ENCODE measurements at places on chromosomes 6 and 20.
A peak's percentile ranks its signal among the peaks of the same experiment; 100 is the strongest.

GRCh38 chr6:139285590-139285989, 6.2 kb downstream of the TXLNB start:
- no peak for DNase-seq

DNA sequence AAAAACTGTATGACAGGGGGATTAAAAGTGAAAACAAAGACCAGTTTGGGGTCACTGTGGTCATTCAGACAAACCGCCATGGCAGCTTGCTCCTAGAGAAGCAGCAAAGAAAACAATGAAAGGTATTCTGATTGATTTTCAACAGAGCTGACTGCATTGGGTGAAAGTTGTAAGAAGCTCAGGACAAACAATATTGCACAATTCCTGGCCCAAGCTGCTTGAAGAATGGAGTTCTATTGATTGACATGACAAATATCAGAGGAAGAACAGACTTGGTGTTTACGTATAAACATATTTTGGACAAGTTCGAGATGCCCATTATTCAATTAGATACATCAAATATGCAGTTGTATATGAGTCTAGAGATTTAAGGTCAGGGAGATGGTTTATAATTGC, 62.0 kb downstream of the TRIM38 start:
- no peak for DNase-seq

GRCh38 chr20:15475483-15475882, 1097.8 kb downstream of the KIF16B start:
- peak; percentile 83 for DNase-seq

DNA sequence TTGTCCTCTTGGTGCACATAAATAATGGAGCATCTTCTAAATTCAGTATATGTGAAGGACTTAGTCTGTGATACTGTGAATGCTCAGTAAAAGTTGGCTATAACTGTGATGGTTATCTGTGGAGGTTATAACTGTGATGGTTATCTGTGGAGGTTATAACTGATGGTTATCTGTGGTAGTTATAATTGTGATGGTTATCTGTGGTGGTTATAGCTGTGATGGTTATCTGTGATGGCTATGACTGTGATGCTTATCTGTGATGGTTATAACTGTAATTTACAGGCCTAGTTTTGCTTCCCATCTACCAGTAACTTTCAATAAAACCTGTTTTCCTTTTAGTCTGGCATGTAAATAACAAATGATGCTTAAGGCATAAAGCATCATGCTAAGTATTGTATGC, 16.5 kb downstream of the PTK7 start:
- DNase-seq = no peak

DNA sequence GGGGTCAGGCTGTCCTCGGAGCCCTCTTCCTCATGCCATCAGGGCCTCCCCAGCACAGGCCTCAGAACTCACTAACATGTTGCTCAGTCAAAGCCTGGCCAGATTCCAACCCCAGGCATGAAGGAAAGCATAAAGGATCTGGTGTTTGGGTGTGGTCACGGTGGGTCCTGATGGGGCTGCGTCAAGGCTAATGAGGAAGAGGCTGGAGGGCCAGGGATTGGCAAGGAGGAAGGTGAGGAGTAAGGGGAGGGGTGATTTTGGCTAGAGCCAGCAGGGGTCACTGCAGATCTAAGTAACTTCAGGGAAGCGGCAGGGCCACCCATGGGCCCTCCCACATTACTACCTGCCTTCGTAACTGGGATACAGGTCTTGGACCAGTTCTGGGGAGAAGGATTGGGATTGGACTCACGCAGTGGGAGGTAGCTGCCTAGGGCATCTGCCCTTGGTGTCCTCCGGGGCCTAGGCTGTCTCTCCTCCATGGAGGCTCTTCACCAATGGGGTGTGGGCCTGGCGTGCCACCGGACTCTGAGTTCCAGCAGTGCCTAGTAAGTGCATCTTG, 36.2 kb upstream of the MRPS18A start:
- peak; percentile 71 for DNase-seq

- DNase-seq = no peak
Observed at GRCh38 chr6:89559487-89559886, 79.1 kb downstream of the LYRM2 start.

GRCh38 chr6:47254051-47254450, 55.7 kb downstream of the TNFRSF21 start:
- no peak for DNase-seq

- DNase-seq = no peak
Observed at GRCh38 chr20:51445591-51445990, 96.9 kb downstream of the NFATC2 start.

- no peak for DNase-seq
Observed at GRCh38 chr6:157853902-157854502, 31.0 kb downstream of the SNX9 start.

- DNase-seq = no peak
Observed at GRCh38 chr20:18788021-18788420, 25.6 kb upstream of the SCP2D1 start.

DNA sequence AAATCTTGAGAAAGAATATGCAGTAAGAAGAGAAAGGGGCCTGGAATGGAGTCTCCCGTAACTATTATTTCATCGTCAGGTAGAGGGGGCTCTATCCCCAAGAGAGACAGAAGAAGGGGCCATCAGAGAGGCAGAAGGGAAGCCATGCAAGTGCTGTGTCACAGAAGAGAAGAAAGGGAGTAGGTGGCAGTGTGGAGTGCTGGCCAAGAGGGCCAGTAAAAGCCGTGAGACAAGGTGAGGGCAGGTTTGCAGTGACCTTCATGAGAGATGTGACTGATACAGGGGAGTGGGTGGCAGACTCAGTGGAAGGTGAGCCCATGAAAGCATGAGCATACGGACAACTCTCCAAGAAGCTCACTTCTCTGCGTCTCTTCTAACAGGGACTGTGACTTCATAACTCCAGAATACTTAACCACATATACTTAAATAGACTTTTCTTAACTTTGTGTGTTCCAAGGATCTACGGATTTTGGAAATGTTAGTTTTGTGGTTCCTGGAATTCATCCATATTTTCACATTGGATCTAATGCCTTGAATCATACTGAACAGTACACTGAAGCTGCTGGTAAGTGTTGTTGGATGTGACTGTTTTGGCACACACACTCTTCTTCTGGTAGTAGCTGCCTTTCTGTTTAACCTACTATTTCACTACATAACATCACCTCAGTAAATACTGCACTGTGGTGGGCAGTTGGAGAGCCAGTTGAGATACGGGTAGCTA, 15.6 kb downstream of the PM20D2 start:
- DNase-seq = no peak

GRCh38 chr20:8132484-8133309, 631 bp downstream of the PLCB1 start:
- DNase-seq = no peak

GRCh38 chr6:167416676-167417430, 92.0 kb downstream of the TTLL2 start:
- DNase-seq = no peak

DNA sequence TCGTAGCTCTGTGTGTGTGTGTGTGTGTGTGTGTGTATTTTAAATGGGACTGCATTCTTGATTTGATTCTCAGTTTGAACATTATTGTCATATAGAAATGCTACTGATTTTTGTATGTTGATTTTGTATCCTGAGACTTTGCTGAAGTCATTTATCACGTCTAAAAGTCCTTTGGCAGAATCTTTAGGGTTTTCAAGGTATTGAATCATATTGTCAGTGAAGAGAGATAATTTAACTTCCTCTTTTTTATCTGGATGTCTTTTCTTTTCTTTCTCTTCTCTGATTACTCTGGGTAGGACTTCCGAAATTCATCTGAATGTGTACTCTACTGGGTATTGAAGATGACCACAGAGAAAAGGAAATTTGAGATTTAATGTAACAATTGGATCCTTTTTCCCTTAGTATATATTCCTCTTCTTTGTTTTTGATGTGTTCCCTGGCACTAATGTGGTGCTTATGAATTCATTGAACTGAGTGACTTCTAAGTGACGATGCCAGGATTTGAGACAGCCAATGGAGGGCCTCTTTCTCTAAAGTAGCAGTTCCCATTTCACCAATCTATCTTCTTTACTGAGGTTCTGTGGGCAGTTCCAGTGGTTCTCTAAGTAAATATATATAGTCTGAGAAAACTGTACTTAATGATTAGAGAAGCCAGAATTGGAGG, 47.6 kb downstream of the TNFAIP3 start:
- DNase-seq = no peak

DNA sequence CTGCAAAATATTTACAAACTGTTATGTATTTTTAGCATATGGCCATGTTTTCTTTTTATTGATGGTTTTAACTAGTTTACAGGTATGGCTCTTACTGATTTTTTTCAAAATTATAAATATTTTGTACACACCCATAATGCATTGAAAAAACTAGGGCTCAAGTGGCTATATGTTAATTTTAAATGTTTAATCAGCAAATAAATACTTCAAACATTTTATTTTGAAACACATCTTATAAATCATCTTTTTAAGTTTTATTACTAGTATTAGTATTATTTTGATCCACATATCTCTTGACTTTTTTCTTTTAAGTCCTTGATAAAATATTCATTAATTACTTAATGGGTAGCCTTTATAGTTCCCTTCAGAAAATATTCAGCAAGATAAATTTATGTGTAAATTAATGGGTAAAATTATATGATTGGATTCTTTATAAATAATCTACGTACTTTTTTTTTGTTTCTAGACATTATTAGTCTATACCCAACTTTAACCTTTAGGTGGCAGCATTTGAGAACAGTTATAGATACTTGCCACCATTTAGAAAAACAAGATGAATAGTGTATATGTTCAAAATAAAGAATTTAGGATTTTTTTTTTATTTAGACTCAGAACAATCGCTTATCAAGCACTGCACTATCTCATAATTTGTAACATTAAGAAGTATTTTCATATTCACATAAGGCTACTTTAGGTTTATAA, 241.9 kb downstream of the ADGRB3 start:
- DNase-seq = peak; percentile 29

DNA sequence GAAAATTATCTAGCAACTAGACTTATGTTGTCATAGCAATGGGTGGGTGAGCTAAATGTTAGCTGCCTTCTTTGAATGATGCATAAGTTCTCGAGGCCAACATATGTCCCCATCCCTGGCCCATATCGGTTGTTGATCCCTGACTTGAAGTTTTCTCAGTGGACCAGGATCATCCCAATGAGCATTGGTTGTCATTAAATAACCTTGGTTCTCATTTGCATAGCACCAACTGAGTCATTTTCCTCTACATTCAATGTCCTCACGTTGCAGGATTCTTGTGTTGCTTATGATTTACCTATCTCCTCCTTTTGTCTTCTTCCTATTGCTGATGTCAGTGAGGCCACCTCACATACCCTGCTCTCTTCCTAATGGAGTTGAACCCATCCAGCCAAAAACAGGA, 12.1 kb upstream of the AHCY start:
- no peak for DNase-seq

DNA sequence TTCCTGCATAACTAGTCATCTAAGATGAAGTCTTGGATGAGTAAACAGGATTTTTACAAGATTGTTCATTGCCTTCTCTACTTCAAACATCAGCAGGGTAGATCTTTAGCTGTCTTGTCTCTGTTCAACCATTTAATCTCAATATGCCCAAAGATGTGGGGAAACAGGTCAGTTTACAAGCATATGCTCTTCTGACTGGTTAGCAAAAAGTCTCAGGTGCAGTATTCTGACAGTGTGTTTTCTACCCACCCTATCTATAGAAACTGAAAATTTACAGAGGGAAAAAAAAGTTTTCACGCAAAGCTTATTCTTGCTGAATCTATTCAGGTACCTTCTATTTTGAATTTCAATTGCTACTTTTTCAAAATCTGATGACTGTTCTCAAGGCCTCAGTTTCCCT, 29.0 kb downstream of the MAP3K5 start:
- peak; percentile 21 for DNase-seq

GRCh38 chr6:43547222-43547621, 28.6 kb downstream of the XPO5 start:
- DNase-seq = no peak

- no peak for DNase-seq
Observed at GRCh38 chr6:37922563-37922962, 103.0 kb downstream of the ZFAND3 start.

GRCh38 chr20:33656010-33656782, 5.9 kb upstream of the C20orf144 start:
- no peak for DNase-seq

DNA sequence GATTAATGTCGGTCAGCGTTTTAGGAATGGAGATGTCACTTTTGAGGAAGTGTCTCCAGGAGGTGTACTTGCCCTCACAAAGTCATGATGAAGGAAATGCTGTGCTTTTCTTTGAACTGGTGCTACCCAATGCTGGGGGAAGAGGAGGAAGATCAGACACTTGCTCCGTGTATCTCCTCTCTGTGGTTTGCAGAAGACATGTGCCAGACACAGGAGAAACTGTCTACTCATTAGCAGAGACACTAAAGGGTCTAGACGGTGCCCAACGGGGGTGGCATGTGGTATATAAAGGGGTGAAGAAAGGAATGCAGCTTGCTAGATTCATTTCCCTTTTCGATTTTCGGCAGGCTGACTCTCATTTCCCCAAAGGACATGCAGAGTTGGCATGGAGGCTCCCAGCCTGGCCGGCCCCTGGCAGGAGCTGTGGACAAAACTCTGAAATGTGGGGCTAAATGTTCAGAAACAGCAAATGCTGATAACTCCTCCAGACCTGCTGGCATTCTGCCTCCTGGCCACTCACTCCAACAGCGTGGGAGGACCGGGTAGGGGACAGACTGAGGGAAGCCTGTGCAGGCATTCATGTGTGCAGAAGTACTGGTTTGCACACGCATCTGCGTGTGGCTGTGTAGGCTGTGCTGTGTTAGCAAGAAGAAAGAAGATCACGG, 59.6 kb upstream of the QKI start:
- DNase-seq = peak; percentile 32

All from RPMI8226 (cell line).